ENCODE measurements at places on chromosomes 1 and 21. TPM values are rescaled to one million over a fixed set of nuclear protein-coding genes. Genes with fewer than 3 reads are reported as not detected.

The TIE1 gene
- total RNA-seq: not detected

The MAN1C1 gene
- total RNA-seq: 0.93 TPM

The OR2L3 gene
- not detected for total RNA-seq

The KIAA1614 gene
- total RNA-seq: 1.2 TPM

The ADAMTS1 gene
- 0.22 TPM for total RNA-seq

The CYP4A11 gene
- total RNA-seq: not detected

The RIPK4 gene
- total RNA-seq: 20.0 TPM

The OR2T33 gene
- not detected for total RNA-seq

The CFAP57 gene
- 0.45 TPM for total RNA-seq

The AIM2 gene
- not detected for total RNA-seq

The VASH2 gene
- 3.1 TPM for total RNA-seq

The IL20 gene
- not detected for total RNA-seq

The PATJ gene
- total RNA-seq: 2.9 TPM

The GSTM3 gene
- total RNA-seq: 21.6 TPM

The CRYZ gene
- total RNA-seq: 78.6 TPM
